ENCODE measurements at places on chromosomes 2 and 18.
A peak's percentile ranks its signal among the peaks of the same experiment; 100 is the strongest.

- no peak for DNase-seq
Measured at GRCh38 chr2:234412726-234413125, 84.2 kb downstream of the ARL4C start.

GRCh38 chr2:79569048-79569447 is 56.2 kb downstream of the CTNNA2 start:
- DNase-seq: no peak

- peak; percentile 49 for DNase-seq
Measured at GRCh38 chr2:223122781-223123180, 70.8 kb downstream of the KCNE4 start.

DNA sequence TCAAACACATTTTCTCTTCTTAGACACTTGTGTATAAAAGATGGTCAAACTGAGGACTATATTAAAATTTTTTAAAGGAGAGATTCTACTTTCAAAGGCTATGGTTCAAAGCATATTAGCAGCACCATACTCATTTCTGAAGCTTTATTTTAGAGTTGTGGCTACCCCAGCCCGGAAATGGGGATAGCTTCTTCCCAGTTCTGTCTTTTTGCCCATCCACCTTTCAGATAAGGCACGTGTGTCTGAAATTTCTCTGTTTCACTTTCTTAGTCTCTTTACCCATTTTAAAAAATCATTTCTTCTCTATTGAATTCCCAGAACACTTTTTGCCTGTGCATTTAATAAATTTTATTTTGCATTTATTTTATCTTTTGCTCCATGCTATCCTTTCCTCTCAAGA is 431.5 kb downstream of the RNF144A start:
- DNase-seq: no peak

- peak; percentile 96 for DNase-seq
Measured at GRCh38 chr2:17540093-17540812, at the start of gene VSNL1. VSNL1 (plus strand) TSS chr2:17540696; CDS start chr2:17592075, 51,379 bp downstream.

DNA sequence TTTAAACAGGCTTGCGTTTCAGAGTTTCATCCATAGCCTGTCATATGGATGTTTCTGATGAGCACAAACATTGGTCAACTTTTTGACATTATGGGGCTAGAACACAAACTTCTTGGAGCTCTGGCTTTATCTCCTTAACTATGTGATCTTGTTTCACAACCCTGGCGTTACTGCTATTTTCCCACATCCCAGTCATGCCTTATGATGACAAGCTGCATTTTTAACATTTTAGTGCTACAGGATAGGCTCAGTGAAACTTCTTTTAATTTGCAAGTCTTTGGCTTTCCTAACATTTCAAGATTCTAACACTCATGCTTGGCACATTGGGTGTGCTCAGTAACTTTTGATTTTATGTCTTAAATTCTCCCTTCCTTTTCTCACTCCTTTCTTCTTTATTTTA is 21.0 kb upstream of the PDE1A start:
- no peak for DNase-seq

- no peak for DNase-seq
Measured at GRCh38 chr2:237920673-237921072, 46.1 kb upstream of the UBE2F start.

GRCh38 chr18:13597068-13597467 is 129.3 kb downstream of the FAM210A start:
- DNase-seq: no peak

All from right hindlimb (tissue), 1 donor.